ELR (cell line): ENCODE measurements at places on chromosomes 6 and 20.

DNA sequence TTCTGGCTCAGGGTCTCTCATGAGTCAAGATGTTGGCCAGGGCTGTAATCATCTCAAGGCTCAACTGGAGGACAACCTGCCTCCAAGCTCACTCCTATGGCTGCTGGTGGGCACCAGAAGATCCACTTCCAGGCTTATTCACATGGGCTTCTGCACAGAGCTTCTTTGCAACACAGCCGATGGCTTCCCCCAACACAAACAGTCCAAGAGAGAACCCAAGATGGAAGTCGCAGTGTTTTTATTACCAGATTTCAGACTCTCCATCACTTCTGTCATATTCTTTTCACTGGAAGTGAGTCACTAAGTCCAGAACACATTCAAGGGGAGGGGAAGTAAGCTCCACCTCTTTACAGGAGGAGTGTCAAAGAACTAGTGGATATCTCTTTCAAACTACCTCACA lies 75.5 kb downstream of the CD164 start:
- peak; percentile 8 for DNase-seq

DNA sequence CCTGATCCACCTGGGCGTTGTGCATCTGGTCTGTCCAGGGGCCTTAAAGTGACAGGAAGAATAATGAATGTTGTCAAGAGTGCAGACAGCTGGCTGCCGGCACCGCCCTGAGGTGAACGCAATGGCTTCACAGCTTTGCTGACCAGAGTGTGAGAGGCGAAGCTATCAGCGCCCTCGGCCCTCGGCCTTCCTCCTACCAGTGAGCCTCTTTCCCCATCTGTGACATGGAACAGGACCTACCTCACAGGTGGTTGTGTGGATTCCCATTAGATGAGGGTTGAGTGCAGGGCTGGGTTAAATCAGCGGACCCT lies 54.8 kb downstream of the CTCFL start:
- DNase-seq, result no peak

DNA sequence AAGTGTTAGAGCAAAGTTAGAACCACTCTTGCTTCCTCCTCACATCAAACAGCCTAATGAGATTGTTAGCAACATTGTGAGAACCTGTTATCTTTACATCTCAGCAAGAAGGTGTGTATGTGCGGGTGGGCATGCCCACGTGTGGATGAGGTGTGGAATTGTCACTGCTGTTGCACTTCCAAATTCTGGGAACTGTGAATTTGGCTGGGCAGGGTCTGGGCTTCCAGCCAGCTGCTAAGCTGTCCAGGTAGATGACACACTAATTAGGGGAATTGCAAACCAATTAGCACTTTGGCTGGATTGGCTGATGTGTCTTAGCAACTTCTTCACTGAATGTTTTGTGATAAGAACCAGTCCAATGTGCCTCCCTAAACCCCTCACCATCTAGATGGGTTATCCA lies 848.2 kb downstream of the DHX35 start:
- no peak for DNase-seq

GRCh38 chr20:34600892-34601653 lies 42.6 kb downstream of the MAP1LC3A start:
- DNase-seq, result no peak

DNA sequence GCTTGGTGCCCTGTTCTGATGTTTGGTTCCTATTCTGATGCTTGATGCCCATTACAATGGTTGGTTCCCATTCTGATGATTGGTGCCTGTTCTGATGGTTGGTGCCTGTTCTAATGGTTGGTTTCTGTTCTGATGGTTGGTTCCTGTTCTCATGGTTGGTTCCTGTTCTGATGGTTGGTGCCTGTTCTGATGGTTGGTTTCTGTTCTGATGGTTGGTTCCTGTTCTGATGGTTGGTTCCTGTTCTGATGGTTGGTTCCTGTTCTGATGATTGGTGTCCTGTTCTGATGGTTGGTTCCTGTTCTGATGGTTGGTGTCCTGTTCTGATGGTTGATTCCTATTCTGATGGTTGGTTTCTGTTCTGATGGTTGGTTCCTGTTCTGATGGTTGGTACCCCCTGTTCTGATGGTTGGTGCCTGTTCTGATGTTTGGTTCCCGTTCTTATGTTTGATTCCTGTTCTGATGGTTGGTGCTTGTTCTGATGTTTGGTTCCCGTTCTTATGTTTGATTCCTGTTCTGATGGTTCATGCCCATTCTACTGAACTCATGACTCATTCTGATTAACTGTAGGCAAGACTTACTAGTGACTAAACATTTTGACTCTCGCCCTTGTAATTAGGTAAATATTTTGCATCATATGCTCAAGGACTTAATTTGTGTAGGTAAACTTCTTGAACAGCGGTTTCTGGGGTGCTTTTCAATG lies 146.2 kb downstream of the DLL1 start:
- no peak for DNase-seq

DNA sequence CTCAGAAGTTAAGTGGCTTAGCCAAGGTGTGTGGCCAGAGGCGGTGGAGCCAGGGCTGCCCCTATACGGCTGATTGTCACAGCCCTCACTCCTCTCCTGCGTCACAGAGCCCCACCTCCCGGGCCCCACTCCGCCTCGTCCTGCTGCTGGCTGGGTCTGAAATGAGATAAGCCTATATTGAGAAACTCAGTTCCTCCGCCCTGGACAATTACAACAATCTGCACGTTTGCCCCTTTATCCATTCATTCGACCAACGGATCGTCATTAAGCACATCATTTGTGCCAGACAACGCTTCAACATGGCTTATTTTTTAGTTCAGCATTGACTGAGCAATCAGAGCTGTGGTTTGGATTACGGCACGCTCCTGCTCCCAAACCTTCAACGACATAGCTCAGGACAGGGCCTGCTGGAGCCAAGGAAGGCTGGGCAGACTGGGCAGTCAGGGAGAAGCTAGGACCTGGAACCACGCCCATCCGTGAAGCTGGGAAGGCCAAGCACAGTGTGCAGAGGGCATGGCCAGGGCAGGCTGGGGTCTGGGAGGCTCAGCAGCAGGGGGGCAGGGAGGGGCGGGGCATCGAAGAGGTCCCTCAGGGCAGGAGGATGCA lies 16.6 kb upstream of the EZR start:
- no peak for DNase-seq
